Activated CD4-positive, CD25-positive, alpha-beta regulatory T cell treated with anti-CD3 and anti-CD28 coated beads, Interleukin-2, amount 50 U/mL, for 16 hours (primary cell): ENCODE measurements at places on chromosomes 1 and 21.

GRCh38 chr21:43613755-43614638 is 45.3 kb downstream of the HSF2BP start:
- DNase-seq: no peak

DNA sequence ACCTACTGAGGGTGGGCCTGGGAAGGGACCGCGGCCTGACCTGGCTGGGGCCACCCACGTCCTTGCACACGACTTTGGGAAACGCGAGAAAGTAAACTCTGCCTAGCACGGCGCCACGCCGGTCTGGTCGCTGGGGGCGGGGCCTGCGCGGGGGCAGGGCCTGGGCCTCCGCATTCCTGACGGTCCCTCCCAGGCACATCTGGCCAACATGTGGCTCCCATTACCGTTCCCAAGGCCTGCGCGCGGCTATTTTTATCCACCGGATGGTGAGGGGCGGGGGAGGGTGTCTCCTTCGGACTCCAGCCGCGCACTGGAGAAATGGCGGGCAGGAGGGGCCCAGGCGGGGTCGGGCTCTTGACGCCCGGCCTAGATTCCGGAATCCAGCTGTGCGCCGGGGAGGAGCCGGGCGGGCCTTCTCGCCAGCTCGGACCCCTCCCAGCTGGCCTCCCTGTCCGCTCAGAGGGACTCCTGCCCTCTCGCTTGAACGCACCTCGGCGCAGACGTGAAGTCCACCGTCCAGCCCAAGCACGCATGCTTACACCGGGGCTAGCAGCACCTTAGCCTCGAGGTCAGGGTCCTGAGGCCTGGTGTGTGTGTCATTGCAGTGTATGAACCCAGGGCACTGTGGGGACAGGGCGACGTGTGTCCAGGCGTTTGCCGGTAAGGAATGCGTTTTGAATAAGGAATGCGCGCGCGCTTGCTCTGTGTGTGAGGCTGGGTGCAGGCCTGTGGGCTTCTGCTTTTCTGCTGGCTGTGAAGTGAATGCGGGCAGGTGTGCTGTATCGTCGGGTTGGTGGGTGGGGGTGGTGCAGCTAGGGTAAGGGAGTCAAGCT is 2.1 kb downstream of the EVA1B start:
- no peak for DNase-seq

DNA sequence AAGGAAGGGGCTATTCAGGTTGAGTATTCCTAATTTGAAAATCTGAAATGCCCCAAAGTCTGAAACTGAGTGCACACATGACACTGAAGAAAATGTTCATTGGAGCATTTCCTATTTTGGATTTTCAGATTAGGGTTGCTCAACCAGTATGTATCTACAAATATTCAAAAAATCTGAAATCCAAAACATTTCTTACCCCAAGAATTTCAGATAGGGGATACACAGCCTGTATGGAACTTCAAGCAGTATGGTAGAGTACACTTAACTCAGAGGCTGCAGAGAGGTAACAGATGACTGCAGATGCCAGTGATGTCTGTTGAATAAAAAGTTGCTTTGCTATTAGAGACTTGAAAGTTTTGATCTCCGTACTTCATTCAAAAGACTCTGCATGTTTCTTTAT is 19.0 kb downstream of the YTHDF2 start:
- DNase-seq: no peak

- DNase-seq: no peak
Measured at GRCh38 chr1:9733160-9733789, 81.7 kb downstream of the PIK3CD start.

GRCh38 chr1:62282909-62283755 is 36.1 kb downstream of the KANK4 start:
- no peak for DNase-seq

DNA sequence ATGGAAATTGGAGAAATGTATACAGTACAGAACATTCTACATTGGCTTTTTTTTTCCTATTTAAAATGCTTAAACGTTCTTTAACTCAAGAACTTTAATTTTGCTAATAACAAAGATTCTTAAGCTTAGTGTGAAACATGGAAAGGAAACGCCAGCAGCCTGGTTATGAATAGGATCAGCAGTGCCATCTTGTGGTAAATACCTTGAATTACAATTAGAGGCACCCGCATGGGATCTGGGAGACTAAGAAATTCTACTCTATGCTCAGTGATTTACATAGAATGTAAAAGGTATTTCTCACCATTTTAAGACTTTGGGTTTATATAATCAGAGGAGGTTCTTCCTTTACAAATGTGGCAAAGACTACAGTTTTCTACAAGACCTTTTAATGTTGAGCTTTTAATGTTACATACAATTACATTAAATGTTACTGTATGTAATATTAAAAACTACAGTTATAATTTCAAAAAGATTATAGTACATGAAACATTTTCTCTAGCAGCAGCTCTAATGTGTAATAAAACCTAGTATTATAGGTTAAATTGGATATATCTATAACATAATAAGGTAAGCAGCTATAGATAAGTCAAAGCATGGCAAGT is 32.1 kb upstream of the APOBEC4 start:
- DNase-seq: peak; percentile 6

GRCh38 chr1:232554409-232554808 is 75.5 kb downstream of the SIPA1L2 start:
- no peak for DNase-seq

DNA sequence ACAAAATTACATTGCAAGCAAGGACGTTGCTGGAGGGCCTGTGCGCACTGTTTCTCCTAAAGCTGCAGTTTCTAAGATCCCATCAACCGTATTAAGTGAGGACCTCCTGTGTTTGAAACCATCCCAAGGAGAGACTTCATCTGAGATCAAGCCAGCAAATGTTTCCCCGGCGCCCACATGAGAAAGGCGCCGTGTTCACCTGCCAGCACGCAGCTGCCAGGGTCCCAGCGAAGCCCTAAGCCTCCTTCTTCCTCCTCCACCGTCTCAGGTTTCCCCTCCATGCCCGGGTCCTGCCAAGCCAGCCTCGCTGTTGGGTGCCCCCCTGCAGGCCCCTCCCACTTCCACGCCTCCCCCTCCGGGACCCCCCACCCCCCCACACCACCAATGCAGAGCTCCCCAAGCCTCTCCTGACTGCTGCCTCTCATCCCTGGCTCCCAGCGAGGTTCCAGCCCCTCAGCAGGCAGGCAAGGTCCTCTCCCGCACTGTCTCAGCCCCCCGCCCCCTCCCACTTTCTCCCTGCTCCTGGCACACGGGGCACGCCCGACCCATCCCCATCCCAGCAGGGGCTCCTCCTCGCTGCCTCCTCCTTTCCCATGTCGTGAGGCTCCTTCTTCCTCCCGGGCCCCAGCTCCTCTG is 8.6 kb upstream of the TFF1 start:
- DNase-seq: no peak
